ENCODE measurements at places on chromosomes 13 and 19.

DNA sequence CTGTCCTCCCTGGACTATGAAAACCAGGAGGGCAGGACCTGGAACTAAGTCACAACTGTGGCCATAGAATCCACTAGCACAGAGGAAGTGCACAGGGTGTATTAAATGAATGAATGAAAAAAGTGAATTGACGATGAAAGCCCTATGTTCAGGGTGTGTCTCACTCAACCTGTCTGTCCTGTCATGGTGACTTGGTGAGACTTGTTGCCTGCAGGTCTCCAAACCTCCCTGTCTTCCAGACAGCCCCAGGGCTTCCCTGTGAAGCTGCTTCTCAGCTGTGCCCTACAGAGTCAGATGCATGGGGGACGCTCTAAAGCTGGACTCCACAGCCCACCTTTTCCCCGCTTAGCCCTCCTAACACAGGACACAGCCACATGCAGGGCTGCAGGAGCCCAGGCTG, 4.8 kb upstream of the IGFL1 start:
- DNase-seq = no peak

- no peak for DNase-seq
Observed at GRCh38 chr19:11581740-11582139, 4.3 kb upstream of the ACP5 start.

GRCh38 chr19:13023656-13024055, 28.4 kb downstream of the NFIX start:
- no peak for DNase-seq

DNA sequence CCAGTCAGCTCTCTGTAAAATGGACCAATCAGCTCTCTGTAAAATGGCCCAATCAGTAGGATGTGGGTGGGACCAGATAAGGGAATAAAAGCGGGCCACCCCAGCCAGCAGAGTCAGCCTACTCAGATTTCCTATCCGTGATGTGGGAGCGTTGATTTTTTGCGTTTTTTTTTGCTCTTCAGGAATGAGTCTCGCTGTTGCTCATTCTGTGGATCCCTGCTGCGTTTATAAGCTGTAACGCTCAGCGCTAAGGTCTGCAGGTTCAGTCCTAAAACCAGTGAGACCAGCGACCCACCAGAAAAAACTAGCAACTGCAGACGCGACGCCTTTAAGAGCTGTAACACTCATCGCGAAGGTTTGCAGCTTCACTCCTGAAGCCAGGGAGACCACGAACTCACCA, 435.7 kb downstream of the SLITRK6 start:
- no peak for DNase-seq

DNA sequence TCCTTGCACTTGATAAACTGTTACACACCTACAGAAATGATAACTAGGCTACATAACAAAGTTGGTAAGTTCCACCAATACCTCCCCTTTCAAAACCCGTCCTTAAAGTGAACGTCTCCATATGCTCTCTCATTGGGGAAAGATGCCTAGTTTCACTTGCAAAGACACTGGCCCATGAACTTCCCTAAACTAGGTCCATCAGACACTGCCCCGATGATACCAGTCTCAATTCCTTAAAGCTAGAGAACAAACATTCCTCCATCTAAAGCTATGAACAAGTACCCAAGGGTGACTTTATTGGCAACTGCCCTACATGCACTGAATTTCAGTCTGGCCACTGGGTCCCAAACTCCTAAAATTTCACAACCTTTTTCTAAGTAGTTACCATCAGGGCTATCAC, 39.9 kb downstream of the FOXO1 start:
- DNase-seq = no peak

- DNase-seq = no peak
Observed at GRCh38 chr13:45341799-45342500, 967 bp upstream of the TPT1 start.

GRCh38 chr19:23116802-23117571, at the start of gene ZNF730:
Gene ZNF730, plus strand, starts transcription at chr19:23117025. Its CDS starts 149 bp downstream, at chr19:23117174.
- DNase-seq = no peak

DNA sequence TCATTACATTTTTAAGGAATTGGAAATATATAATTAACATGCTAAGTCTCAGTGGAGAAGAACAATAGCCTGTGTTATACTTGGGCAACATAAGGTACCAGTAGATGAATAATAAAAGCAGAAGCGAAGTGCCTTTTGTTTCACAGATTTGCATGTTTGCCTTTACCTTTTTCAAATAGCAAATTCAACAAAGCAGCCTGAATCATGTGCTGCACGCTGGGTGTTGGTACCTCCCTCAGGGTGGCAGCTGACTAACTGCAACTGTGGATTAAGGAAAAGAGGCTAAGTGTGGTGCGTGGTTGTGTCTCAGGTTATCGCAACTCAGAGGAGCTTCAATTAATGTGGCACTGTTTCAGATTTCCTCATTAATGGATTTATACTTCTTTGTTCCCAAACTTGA, 189.0 kb downstream of the LMO7 start:
- DNase-seq = no peak

- DNase-seq = no peak
Observed at GRCh38 chr13:83877651-83878355, 4.5 kb downstream of the SLITRK1 start.

DNA sequence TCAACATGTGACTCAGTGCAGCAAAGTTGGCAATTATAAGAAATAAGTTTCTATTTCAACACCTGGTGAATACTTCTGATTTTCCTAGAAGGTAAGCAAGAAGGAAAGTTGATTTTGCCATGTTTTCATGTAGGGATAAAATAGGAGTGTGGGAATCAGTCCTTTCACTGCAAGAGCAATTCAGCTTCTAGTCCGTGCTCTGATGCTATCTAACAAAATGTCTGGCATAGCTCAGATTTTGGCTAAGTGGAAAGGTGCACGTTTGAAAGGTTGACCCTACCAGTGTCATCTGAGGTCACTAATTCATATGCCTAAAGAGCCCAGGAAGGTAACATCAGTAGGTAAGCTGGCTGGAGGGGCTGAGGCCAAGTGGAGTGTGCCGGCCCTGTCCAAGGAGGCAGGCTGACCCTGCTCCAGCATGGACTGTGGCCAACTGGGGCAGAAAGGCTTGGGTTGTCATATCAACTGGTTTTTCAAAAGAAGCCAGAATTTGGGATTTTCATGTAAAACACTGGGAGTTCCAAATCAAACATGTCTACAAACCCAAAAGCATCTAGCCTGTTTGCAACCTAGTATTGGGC, 38.9 kb upstream of the MEDAG start:
- no peak for DNase-seq

DNA sequence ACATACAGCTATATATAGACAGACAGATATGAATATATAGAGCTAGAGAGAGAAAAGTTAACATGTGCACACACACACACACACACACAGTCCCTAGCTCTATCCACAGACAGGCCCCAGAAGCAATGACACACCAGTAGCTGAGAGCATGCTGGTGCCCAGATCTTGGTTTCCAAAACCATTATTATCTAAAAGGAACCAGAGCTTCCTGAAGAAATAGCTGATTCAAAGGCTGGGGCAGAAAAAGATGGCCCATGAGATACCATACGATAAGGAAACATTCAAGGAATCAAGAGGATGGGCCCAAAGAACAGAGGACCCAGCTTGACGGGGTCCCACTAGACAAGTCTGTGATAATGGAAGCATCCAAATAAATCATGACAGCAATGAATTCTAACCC, 53.4 kb downstream of the ABCC4 start:
- no peak for DNase-seq

GRCh38 chr13:109297628-109298027, 488.8 kb downstream of the IRS2 start:
- no peak for DNase-seq

- no peak for DNase-seq
Observed at GRCh38 chr19:18660939-18661670, 22.4 kb upstream of the CRTC1 start.

GRCh38 chr19:17725422-17726078, 6.3 kb downstream of the MAP1S start:
- DNase-seq = no peak

GRCh38 chr19:57103573-57104277, 16.1 kb upstream of the USP29 start:
- peak; percentile 39 for DNase-seq

GRCh38 chr19:5403968-5404640, 51.1 kb upstream of the ZNRF4 start:
- peak; percentile 39 for DNase-seq

DNA sequence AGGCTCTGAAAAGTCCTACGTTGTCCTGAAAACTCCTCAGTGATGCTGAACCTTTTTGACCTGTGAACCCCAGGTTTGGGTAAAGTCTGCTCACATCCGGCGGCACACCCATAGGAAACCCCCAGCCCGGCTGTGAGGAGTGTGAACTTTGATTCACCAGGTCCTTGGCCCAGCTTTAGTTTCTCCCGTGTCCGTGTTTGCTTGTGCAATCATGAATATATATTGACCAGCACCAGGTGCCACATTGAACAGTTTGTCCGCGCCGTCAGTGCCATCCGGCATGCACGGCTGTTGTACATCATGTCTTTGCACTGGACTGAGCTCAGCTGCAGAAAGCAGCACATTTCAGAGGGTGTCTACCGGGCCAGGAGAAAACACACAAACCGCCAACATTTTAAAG, 45.3 kb downstream of the NFIC start:
- no peak for DNase-seq

- no peak for DNase-seq
Observed at GRCh38 chr19:3366753-3367627, 607 bp downstream of the NFIC start.

DNA sequence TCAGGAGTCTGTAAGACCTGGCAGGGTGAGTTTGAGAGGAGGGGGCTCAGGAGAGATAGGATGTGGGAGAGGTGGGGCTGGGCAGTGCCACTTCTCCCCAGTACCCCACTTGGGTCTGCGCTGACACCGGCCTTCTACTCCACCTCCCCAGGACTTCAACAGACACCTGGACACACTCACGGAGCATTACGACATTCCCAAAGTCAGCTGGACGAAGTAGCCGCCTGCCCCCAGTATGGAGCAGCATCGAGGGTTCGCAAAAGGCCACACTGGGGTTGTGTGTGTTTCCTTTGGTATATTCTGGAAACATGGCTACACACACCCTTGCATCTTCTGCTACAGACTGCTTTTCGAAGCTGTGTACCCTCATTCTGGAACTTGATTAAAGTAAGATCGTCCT, 5.5 kb downstream of the FAM32A start:
- no peak for DNase-seq

DNA sequence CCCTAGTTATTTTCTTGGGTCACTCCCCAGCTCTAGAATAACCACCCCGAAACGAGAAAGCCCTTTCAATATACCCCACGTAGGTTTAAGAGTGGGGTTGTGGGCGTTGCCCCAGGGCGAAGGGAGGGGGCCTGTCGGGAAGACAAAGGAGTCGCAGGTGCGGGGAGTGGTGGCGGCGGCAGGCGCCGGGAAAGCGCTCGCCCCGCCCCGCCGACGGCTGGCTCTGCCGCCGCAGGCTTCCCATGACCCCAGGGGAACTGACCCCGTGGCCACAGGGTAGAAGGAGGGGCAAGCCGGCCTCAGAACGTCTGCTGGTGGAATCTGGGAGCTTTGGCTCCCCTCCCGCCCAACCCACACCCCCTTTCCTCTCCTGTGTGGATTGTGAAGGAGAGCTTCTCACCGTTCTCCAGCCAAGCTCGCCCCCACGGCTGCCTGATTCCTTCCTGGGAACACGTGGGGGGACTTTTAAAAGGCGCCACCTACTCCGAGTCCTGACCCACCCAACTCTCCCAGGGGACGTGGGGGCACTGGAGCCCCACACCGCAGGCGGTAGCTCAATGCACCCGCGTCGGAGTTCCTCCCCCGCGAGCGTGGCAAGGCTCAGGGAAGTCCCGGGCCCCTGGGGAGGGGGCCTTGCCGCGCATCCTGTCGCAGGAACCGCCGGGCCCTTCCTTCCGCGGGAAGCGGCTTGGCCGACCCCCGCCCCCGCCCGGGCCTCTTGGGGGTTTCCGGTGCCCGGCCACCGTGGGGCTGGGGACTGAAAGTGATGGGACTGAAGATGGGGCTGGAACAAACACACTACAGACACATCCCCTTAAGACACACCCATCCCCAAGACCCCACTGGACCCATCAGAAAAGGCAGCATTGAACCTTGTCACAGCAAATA, 5.5 kb downstream of the IER2 start:
- peak; percentile 69 for DNase-seq

DNA sequence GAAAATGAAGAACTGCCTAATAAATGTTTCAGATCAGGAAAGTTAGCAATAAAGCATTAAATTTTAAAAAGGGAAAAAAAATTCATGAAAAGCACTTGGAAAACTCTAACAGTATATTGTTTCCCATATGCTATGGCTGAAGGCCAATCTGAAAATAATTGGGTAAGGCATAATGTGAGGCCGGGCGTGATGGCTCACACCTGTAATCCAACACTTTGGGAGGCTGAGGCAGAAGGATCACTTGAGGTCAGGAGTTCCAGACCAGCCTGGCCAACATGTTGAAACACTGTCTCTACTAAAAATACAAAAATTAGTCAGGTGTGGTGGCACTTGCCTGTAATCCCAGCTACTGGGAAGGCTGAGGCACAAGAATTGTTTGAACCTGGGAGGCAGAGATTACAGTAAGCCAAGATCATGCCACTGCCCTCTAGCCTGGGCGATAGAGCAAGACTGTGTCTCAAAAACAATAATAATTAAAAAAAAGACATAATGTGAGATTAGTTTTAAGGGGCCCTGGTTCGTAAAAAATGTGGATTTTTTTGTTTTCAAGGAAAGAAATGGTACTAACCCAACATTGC, 15.2 kb downstream of the INTS6 start:
- DNase-seq = no peak

- no peak for DNase-seq
Observed at GRCh38 chr13:23609414-23609760, 39.2 kb downstream of the TNFRSF19 start.

GRCh38 chr19:13109361-13110098, 6.9 kb upstream of the LYL1 start:
- no peak for DNase-seq

DNA sequence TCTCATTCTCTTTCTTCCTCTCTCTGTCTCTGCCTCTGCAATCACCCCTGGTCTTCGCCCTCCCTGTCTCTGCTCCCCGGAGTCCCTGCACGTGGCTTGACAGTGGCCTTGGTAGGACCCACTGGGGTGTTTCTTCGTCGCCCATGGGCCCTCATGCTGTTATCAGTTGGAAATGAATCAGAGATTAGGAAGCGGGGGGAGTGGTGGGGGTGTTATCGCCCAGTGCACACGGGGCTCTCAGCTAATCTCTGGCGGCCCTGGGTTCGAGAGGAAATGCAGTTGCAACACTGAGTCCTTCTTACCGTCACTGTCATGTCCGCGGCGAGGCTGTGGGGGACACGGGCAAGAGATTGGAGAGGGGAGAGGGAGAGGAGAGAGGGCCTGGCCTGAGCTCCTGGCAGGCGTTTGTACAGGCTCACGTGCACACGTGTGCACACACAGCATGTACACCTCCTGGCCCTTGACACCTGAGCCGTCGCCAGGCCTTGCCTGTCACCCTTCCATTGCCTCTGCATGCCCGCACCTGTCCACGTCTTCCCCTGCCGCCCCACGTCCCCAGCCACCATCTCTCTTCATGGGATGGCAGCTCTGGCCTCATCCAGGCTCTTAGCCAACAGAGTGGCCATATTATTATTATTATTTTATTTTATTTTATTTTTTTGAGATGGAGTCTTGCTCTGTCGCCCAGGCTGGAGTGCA, 37.8 kb upstream of the SLC7A10 start:
- DNase-seq = no peak

- DNase-seq = no peak
Observed at GRCh38 chr13:81568824-81569223, 1227.9 kb upstream of the SPRY2 start.
